ENCODE measurements at places on chromosomes 5 and 9. TPM values are rescaled to one million over a fixed set of nuclear protein-coding genes. Genes with fewer than 3 reads are reported as not detected.

The IFNA7 gene
- not detected for total RNA-seq

The OXCT1 gene
- 71.9 TPM for total RNA-seq

The INSYN2B gene
- total RNA-seq, result 0.47 TPM

The EPB41L4B gene
- total RNA-seq, result 22.4 TPM

The GFI1B gene
- total RNA-seq, result not detected

- peaks cover 7% of the 10 kb centered on the region for H3K4me1 ChIP-seq
- H3K27me3 ChIP-seq, result no peaks in the 10 kb centered on the region
- no peak overlapping the region for H3K4me3 ChIP-seq
- no peak for DNase-seq
- H3K27ac ChIP-seq, result no peak overlapping the region
- no peaks in the 10 kb centered on the region for H3K36me3 ChIP-seq
Observed at GRCh38 chr9:112535301-112535700, 48.7 kb downstream of the KIAA1958 start.

- no peaks in the 10 kb centered on the region for H3K36me3 ChIP-seq
- H3K4me1 ChIP-seq, result no peaks in the 10 kb centered on the region
- no peak for DNase-seq
- H3K27me3 ChIP-seq, result no peaks in the 10 kb centered on the region
- no peak overlapping the region for H3K4me3 ChIP-seq
Observed at GRCh38 chr9:85013703-85014102, 344.2 kb downstream of the NTRK2 start.

- peaks cover 57% of the 10 kb centered on the region for H3K4me1 ChIP-seq
- peak within 1 kb of the TSS; percentile 96 for H3K27ac ChIP-seq
- H3K27me3 ChIP-seq, result no peaks in the 10 kb centered on the region
- H3K4me3 ChIP-seq, result peak within 1 kb of the TSS; percentile 91
- H3K36me3 ChIP-seq, result no peaks in the 10 kb centered on the region
Observed at GRCh38 chr9:127980706-127981558, at the start of gene EEIG1. TSS of gene EEIG1 (minus strand) at chr9:127980989. CDS start at chr9:127980137, 852 bp downstream.

GRCh38 chr5:127586066-127586770, 62.7 kb upstream of the CTXN3 start:
- H3K36me3 ChIP-seq, result no peaks in the 10 kb centered on the region
- H3K27ac ChIP-seq, result no peak overlapping the region
- DNase-seq, result no peak
- H3K27me3 ChIP-seq, result no peaks in the 10 kb centered on the region
- no peaks in the 10 kb centered on the region for H3K4me1 ChIP-seq

- DNase-seq, result no peak
- H3K4me1 ChIP-seq, result peaks cover 4% of the 10 kb centered on the region
- H3K27me3 ChIP-seq, result no peaks in the 10 kb centered on the region
Observed at GRCh38 chr5:170339780-170340167, 42.2 kb upstream of the LCP2 start.

GRCh38 chr5:33440482-33441240, at the start of gene TARS1:
TSS of gene TARS1 (plus strand) at chr5:33440965. CDS start at chr5:33441087, 122 bp downstream.
- peak within 1 kb of the TSS; percentile 84 for H3K27ac ChIP-seq
- peak within 1 kb of the TSS; percentile 78 for H3K4me3 ChIP-seq
- H3K27me3 ChIP-seq, result no peaks in the 10 kb centered on the region
- no peaks in the 10 kb centered on the region for H3K36me3 ChIP-seq
- DNase-seq, result peak; percentile 100

GRCh38 chr5:15489571-15490235, 10.3 kb upstream of the FBXL7 start:
- DNase-seq, result no peak
- no peaks in the 10 kb centered on the region for H3K4me1 ChIP-seq
- H3K27me3 ChIP-seq, result no peaks in the 10 kb centered on the region
- H3K36me3 ChIP-seq, result no peaks in the 10 kb centered on the region
- no peak overlapping the region for H3K4me3 ChIP-seq
- H3K27ac ChIP-seq, result no peak overlapping the region

GRCh38 chr9:134229466-134230091, 65.2 kb upstream of the RNU6ATAC start:
- H3K36me3 ChIP-seq, result no peaks in the 10 kb centered on the region
- peaks cover 19% of the 10 kb centered on the region for H3K27me3 ChIP-seq
- no peak overlapping the region for H3K4me3 ChIP-seq
- no peak for DNase-seq

- H3K27ac ChIP-seq, result no peak overlapping the region
- H3K27me3 ChIP-seq, result no peaks in the 10 kb centered on the region
- DNase-seq, result no peak
- H3K36me3 ChIP-seq, result peaks cover 39% of the 10 kb centered on the region
Observed at GRCh38 chr5:6652025-6652424, 18.8 kb downstream of the SRD5A1 start.

GRCh38 chr5:167778228-167778627, 513.2 kb upstream of the WWC1 start:
- DNase-seq, result no peak
- H3K4me1 ChIP-seq, result no peaks in the 10 kb centered on the region
- H3K36me3 ChIP-seq, result no peaks in the 10 kb centered on the region

- H3K27ac ChIP-seq, result no peak overlapping the region
- H3K4me3 ChIP-seq, result no peak overlapping the region
- no peaks in the 10 kb centered on the region for H3K36me3 ChIP-seq
- no peaks in the 10 kb centered on the region for H3K27me3 ChIP-seq
- DNase-seq, result no peak
Observed at GRCh38 chr9:17723656-17724055, 144.8 kb downstream of the SH3GL2 start.

DNA sequence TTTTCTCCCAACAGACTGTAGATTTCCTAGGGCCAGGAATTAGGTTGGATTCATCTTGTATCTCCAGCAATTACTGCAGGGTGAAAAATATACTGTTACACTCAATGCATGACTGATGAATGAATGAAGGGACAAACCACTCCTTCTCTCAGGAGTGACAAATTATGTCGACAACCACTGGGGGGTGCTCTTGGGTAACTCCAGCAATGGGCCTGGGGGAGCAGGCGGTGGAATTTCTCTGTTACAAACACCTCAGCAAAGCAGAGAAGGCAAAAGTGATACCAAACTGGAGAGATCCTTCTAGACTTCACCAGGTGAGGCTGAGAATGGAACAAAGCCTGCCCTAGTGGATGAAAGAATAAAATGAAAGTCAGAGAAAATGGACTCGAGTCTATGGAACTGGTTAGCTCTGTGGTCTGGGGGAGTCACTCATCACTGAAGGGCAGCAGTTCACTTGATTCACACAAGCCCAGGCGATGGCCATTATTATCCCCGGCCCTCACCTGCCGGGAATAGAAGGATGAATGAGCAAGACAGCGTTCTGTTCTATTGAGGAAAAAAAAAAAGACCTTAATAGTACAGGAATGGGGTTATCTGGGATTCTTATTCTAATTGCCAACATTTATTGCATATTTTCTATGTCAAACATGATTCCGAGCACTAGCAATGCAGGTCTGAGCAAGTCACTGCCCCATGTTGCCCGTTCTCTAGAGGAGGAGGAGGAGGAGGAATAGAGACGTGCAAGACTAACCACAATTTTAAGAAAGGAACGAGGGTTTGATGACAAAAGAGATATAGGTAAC, 341.1 kb downstream of the ASTN2 start:
- H3K27me3 ChIP-seq, result no peaks in the 10 kb centered on the region
- H3K27ac ChIP-seq, result no peak overlapping the region
- DNase-seq, result no peak
- no peak overlapping the region for H3K4me3 ChIP-seq
- no peaks in the 10 kb centered on the region for H3K4me1 ChIP-seq
- H3K36me3 ChIP-seq, result no peaks in the 10 kb centered on the region

GRCh38 chr9:90906316-90907055, 104.9 kb downstream of the SYK start:
- H3K4me3 ChIP-seq, result no peak overlapping the region
- DNase-seq, result no peak

GRCh38 chr5:4716781-4717180, 423.3 kb upstream of the ADAMTS16 start:
- no peaks in the 10 kb centered on the region for H3K27me3 ChIP-seq
- H3K27ac ChIP-seq, result no peak overlapping the region
- no peak overlapping the region for H3K4me3 ChIP-seq
- H3K36me3 ChIP-seq, result no peaks in the 10 kb centered on the region
- no peaks in the 10 kb centered on the region for H3K4me1 ChIP-seq

- peak; percentile 52 for DNase-seq
- H3K27ac ChIP-seq, result no peak overlapping the region
- H3K27me3 ChIP-seq, result peaks cover 40% of the 10 kb centered on the region
- H3K4me1 ChIP-seq, result peaks cover 23% of the 10 kb centered on the region
- H3K4me3 ChIP-seq, result no peak overlapping the region
Observed at GRCh38 chr5:179348843-179349242, 3.6 kb upstream of the ADAMTS2 start.

DNA sequence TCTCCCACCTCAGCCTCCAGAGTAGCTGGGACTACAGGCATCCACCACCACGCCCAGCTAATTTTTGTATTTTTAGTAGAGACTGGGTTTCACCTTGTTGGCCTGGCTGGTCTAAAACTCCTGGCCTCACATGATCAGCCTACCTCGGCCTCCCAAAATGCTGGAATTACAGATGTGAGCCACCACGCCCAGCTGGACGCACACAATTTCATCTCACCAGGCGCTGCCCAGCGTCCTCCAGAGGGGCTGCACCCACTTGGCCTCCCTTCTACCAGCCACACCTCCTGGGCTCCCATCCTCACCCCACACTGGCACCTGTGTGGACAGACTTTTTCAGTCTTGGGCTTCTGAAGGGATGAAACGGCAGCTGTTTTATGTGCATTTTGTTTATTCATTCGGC, 3.8 kb upstream of the EXOC3 start:
- peak; percentile 23 for DNase-seq
- no peaks in the 10 kb centered on the region for H3K36me3 ChIP-seq
- H3K4me1 ChIP-seq, result peaks cover 18% of the 10 kb centered on the region
- H3K27me3 ChIP-seq, result no peaks in the 10 kb centered on the region
- no peak overlapping the region for H3K4me3 ChIP-seq

Data from suprapubic skin (tissue), 4 donors.